ENCODE measurements at places on chromosomes 4 and X.

DNA sequence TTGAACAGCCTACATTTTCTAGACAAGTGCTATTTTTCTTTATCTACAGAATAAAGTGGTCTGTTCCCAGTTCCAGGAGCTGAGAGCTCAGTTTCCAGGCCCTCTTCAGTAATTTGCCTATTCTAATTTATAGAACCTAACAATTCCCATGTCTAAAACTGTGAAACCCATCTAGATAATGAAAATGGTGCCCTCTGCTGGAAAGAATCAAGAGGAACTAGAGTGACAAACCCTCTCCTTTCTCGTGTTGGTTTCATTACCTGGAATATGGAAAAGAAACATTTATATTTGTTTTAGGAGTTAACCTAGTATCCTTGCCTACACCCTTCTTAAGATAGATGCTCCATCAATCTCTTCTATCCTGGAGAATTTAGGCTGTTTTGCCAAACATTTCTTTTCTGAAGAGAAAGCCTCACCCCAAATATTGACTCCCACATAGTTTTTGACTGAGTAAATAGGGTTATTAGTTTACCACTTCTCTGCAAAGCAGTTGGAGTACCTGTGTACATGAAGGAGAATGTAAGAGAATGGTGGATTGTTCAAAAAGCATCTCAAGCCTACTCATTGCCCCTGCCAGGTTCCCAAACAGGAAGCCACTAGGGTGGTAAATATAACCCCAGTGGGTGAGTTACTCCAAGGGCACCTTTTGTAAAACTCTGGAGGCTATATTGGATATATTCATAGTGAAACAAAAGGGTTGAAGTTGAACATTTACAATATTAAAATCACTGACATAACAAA is 121.6 kb downstream of the RASL11B start:
- H3K27ac ChIP-seq, result no peak overlapping the region
- peak; percentile 53 for DNase-seq
- no peaks in the 10 kb centered on the region for H3K27me3 ChIP-seq
- 0 out of 2 replicates have a peak, but pooled peaks cover 4% of the 10 kb centered on the region for H3K4me1 ChIP-seq
- no peaks in the 10 kb centered on the region for H3K36me3 ChIP-seq

DNA sequence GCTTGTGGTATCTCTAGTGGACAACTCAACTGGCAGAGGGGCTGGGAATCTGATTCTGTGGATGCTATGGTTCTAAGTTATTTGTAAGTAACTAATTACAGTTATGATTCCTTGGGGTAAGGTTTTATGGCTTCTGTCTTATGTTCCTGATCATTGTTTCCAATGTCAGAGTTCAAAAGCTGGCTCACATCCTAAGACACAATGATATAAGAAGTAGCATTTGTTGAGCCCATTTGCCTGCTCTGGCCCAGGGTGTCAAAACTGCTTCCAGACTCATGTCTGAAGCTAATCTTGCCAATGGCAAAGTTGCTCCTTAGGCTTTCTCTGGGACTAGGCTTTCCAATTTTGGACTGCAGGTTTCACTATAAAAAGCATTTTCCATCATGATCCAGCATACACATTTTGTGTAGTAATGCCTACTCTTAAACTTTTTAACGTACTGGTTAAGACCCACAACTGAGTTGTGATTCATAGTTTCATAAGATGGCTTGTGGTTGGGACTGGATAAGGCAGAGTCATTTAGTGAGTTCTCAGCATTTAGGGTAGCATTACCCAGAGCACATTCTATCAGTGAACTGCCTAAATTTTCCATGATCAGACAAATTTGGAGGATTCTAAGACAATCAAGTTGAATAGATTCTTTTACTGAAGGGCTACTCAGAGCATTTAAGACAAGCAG is 50.0 kb downstream of the CCNI start:
- no peak overlapping the region for H3K4me3 ChIP-seq
- DNase-seq, result no peak
- H3K27me3 ChIP-seq, result no peaks in the 10 kb centered on the region
- no peak overlapping the region for H3K27ac ChIP-seq
- H3K4me1 ChIP-seq, result no peaks in the 10 kb centered on the region

GRCh38 chr4:101682946-101683345 is 107.6 kb upstream of the BANK1 start:
- H3K4me3 ChIP-seq, result no peak overlapping the region
- H3K36me3 ChIP-seq, result no peaks in the 10 kb centered on the region
- DNase-seq, result no peak

GRCh38 chr4:144259285-144259684 is 118.8 kb upstream of the GYPA start:
- DNase-seq, result no peak
- H3K27me3 ChIP-seq, result no peaks in the 10 kb centered on the region
- H3K4me1 ChIP-seq, result no peaks in the 10 kb centered on the region
- no peaks in the 10 kb centered on the region for H3K36me3 ChIP-seq

GRCh38 chrX:132023896-132024386 is 839 bp downstream of the STK26 start:
- DNase-seq, result peak; percentile 35
- peak overlapping the region; percentile 85 for H3K4me3 ChIP-seq
- peaks cover 6% of the 10 kb centered on the region for H3K4me1 ChIP-seq
- peak overlapping the region; percentile 80 for H3K27ac ChIP-seq
- no peaks in the 10 kb centered on the region for H3K27me3 ChIP-seq
- no peaks in the 10 kb centered on the region for H3K36me3 ChIP-seq

DNA sequence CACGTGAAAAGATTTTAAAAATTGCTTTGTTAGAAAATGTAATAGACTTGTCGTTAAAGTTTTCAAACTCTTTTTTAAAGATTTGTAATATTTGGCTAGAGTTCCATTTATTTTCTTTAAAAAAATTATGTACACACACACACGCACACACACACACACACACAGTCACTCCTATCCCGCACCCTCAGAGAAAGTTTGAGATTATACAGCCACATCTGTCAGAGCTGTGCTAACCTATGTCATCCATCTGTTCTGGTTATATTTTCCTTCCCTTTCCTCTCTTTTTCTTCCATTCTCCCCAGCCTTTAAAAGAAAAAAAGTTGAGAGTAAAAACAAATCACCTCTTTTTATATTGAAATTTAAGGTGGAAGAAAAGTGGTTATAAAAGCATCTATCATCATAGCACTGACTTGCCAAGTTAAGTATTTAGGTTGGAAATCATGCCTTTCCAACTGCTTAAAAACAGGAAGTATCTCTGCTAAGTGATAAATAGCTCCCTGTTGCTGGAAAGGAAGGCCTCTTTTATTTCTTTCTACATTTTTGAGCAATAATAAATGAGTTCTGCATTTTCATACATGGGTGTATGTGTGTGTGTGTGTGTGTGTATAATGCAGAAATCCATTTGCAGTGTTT is 163.3 kb upstream of the SPRY1 start:
- no peak for DNase-seq
- H3K4me1 ChIP-seq, result peaks cover 15% of the 10 kb centered on the region
- H3K27ac ChIP-seq, result no peak overlapping the region
- no peak overlapping the region for H3K4me3 ChIP-seq
- H3K36me3 ChIP-seq, result no peaks in the 10 kb centered on the region

DNA sequence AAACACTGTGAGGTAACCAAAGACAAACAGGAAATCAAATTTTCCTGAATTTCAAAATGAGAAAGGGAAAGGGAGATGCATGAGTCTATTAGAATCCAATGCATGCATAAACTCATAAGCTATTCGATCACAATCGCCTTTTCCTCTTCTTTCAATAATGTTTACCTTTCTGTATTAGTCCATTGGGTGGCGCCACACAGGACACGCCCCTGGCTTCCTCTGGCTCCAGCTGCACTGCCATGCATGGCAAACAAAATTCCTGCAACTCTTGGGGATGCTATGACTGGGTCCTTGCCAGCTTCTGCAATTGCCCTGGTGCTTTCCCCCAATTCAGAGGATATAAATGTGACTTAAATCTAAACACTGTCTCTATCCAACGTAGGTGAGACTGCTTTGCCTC is 424.5 kb upstream of the PCDH7 start:
- no peak overlapping the region for H3K27ac ChIP-seq
- no peaks in the 10 kb centered on the region for H3K27me3 ChIP-seq
- no peaks in the 10 kb centered on the region for H3K36me3 ChIP-seq
- H3K4me3 ChIP-seq, result no peak overlapping the region
- no peak for DNase-seq
- H3K4me1 ChIP-seq, result no peaks in the 10 kb centered on the region

- H3K4me3 ChIP-seq, result no peak overlapping the region
- no peaks in the 10 kb centered on the region for H3K27me3 ChIP-seq
- no peaks in the 10 kb centered on the region for H3K36me3 ChIP-seq
- H3K27ac ChIP-seq, result no peak overlapping the region
- peak; percentile 28 for DNase-seq
- H3K4me1 ChIP-seq, result no peaks in the 10 kb centered on the region
Measured at GRCh38 chrX:11137543-11138139, 26.5 kb downstream of the HCCS start.

GRCh38 chrX:107684956-107685385 is 56.7 kb downstream of the PRPS1 start:
- H3K4me3 ChIP-seq, result no peak overlapping the region
- H3K27me3 ChIP-seq, result no peaks in the 10 kb centered on the region
- no peaks in the 10 kb centered on the region for H3K36me3 ChIP-seq
- peak; percentile 30 for DNase-seq

DNA sequence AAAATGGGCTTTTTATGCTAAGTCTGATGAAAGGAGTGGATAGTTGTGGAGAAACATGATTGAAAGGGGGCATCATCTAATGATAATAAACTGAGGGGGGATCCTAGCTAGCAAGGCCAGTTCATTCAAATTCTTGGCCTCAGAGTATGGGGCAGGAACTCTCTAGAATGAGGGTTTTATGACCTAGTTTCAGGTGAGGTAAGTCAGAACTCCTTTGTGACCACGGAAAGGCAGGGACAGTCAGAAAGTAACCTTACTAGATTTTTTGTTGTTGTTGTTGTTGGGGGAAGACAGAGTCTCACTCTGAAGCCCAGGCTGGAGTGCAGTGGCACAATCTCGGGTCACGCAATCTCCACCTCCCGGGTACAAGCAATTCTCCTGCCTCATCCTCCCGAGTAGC is 1.5 kb upstream of the PAQR3 start:
- no peak for DNase-seq
- no peaks in the 10 kb centered on the region for H3K27me3 ChIP-seq
- no peak overlapping the region for H3K27ac ChIP-seq
- H3K4me3 ChIP-seq, result no peak overlapping the region

DNA sequence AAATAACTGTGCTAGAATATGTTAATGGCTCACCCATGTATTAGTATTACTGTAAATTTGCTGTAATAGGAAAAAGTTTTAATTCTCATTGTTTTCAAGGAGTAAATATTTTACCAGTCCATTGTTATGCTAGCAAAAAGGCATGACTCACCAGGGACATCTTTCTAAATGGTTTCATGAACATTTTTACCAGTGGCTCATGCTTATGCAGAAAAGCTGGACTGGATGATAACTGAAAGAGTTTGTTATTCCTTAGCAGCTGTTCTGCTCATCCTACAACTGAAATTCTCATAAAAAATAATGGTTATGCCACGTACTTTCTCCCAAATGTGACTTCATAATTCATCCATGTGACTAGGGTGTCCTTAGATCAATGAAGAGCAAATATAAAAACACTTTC is 111.9 kb upstream of the PCDH18 start:
- H3K36me3 ChIP-seq, result no peaks in the 10 kb centered on the region
- peaks cover 17% of the 10 kb centered on the region for H3K4me1 ChIP-seq
- no peak for DNase-seq
- H3K27me3 ChIP-seq, result no peaks in the 10 kb centered on the region
- no peak overlapping the region for H3K27ac ChIP-seq

GRCh38 chr4:25449688-25450087 is 72.6 kb downstream of the ANAPC4 start:
- no peaks in the 10 kb centered on the region for H3K36me3 ChIP-seq
- H3K27me3 ChIP-seq, result no peaks in the 10 kb centered on the region
- no peak for DNase-seq
- H3K4me1 ChIP-seq, result no peaks in the 10 kb centered on the region
- H3K27ac ChIP-seq, result no peak overlapping the region

GRCh38 chr4:108203377-108203776 is 34.6 kb upstream of the LEF1 start:
- no peaks in the 10 kb centered on the region for H3K36me3 ChIP-seq
- peaks cover 6% of the 10 kb centered on the region for H3K4me1 ChIP-seq
- no peak overlapping the region for H3K27ac ChIP-seq
- no peaks in the 10 kb centered on the region for H3K27me3 ChIP-seq

- no peak overlapping the region for H3K4me3 ChIP-seq
- H3K4me1 ChIP-seq, result no peaks in the 10 kb centered on the region
- H3K36me3 ChIP-seq, result no peaks in the 10 kb centered on the region
- H3K27ac ChIP-seq, result no peak overlapping the region
Measured at GRCh38 chr4:60724623-60725022, 475.5 kb upstream of the ADGRL3 start.

DNA sequence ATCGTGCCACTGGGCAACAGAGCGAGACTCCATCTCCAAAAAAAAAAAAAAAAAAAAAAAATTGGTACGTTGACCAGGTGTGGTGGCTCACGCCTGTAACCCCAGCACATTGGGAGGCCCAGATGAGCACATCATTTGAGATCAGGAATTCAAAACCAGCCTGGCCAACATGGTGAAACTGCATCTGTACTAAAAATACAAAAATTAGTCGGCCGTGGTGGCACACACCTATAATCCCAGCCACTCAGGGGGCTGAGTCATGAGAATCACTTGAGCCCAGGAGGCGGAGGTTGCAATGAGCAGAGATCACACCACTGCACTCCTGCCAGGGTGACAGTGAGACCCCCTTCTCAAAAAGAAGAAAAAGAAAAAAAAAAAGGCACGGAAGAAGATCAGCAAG is 24.5 kb downstream of the RBMX start:
- no peak overlapping the region for H3K4me3 ChIP-seq
- H3K27me3 ChIP-seq, result no peaks in the 10 kb centered on the region
- no peaks in the 10 kb centered on the region for H3K36me3 ChIP-seq
- 0 out of 2 replicates have a peak overlapping the region, but pooled peaks have one; percentile 4 for H3K27ac ChIP-seq
- 0 out of 2 replicates have a peak, but pooled peaks cover 4% of the 10 kb centered on the region for H3K4me1 ChIP-seq
- no peak for DNase-seq

- no peak overlapping the region for H3K4me3 ChIP-seq
- H3K27ac ChIP-seq, result no peak overlapping the region
- H3K4me1 ChIP-seq, result no peaks in the 10 kb centered on the region
- H3K27me3 ChIP-seq, result no peaks in the 10 kb centered on the region
- DNase-seq, result no peak
- no peaks in the 10 kb centered on the region for H3K36me3 ChIP-seq
Measured at GRCh38 chr4:176020481-176021085, 45.1 kb upstream of the WDR17 start.

DNA sequence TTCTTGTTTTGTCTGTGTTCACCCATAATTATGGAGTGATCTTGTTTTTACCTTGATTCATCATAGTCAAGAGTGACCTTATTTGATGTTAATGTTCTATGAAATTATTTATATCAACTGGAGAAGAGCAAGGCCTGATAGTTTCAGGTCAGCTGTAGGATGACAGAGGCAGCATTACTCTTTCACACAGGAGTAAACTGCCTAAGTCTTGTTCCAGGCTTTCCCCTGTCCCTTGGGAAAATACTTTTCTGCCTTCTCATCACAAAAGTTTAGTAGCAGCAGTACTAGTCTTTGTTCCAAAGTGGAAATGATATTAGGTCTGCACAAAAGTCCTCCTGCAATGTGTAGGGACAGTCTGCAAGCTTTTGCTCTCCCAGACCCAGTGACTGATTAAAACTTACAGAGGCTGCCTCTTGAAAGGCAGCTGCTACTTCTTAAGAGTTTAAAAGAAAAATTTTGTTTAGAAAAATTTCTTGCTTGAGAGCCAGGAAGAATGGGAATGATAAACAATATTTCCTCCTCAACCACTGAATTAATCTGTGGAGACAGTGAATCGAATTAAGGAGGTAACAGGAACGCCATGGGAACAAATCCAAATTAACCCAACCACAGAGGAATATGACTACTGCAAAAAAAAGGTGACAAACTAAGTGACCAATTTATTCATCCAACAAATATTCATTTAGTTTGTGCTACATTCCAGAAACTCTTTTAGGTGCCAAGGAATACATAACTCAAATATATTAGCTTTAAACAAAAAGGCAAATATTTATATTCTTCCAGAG is 991.4 kb upstream of the PABPC4L start:
- DNase-seq, result no peak
- H3K27me3 ChIP-seq, result no peaks in the 10 kb centered on the region
- H3K4me1 ChIP-seq, result no peaks in the 10 kb centered on the region
- H3K4me3 ChIP-seq, result no peak overlapping the region

All from MM.1S (cell line).